ENCODE measurements at places on chromosomes 2 and 18. TPM values are rescaled to one million over a fixed set of nuclear protein-coding genes. Genes with fewer than 3 reads are reported as not detected.
A peak's percentile ranks its signal among the peaks of the same experiment; 100 is the strongest.

DNA sequence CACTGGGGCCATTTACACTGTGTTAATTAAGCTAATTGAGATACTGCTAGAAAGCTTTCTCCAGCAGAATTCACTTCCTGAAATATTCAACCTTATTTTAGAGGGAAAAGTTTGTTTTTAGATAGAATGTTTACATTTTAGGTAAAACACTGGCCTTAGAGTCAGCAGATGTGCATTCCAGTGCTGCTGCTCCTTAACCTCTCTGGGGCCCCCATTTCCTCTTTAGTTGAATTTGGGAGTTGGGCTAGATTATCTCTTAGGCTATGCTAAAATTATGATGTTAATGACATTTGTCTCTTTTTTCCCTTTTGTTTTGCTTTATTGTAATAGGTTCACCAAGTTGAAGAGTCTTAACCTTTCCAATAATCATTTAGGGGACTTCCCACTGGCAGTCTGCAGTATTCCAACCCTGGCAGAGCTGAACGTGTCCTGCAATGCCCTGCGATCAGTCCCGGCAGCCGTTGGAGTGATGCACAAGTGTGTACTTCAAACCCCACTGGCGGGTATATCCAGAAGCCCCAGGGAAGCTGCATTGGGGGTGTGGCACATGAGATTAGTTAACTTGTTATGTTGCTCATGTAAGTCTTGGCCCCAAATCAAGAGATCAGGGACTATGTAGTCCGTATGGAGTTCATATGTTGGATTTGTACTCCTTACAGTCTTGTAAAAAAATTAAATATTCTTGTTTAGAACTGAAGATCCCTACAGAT lies 179.5 kb downstream of the PHLPP1 start:
- no peak overlapping the region for H3K27ac ChIP-seq
- DNase-seq = no peak
- no peaks in the 10 kb centered on the region for H3K27me3 ChIP-seq
- H3K4me3 ChIP-seq = no peak overlapping the region
- H3K36me3 ChIP-seq = no peaks in the 10 kb centered on the region

GRCh38 chr2:240603846-240604245 lies 17.3 kb downstream of the CAPN10 start:
- DNase-seq = no peak
- no peaks in the 10 kb centered on the region for H3K27me3 ChIP-seq
- no peak overlapping the region for H3K4me3 ChIP-seq

GRCh38 chr18:65725251-65726050 lies 25.4 kb upstream of the CDH7 start:
- H3K27me3 ChIP-seq = no peaks in the 10 kb centered on the region
- H3K27ac ChIP-seq = no peak overlapping the region
- H3K4me3 ChIP-seq = no peak overlapping the region

Gene KHK
- polyA plus RNA-seq = 2.4 TPM

Gene COL6A3
- not detected for polyA plus RNA-seq

- no peaks in the 10 kb centered on the region for H3K4me1 ChIP-seq
- H3K4me3 ChIP-seq = no peak overlapping the region
- H3K36me3 ChIP-seq = no peaks in the 10 kb centered on the region
- no peak overlapping the region for H3K27ac ChIP-seq
- no peak for DNase-seq
- H3K27me3 ChIP-seq = no peaks in the 10 kb centered on the region
Measured at GRCh38 chr2:200042102-200042735, 86.8 kb downstream of the MAIP1 start.

GRCh38 chr2:219218732-219219701 lies at the start of gene ABCB6:
Gene ABCB6 (minus strand): TSS chr2:219218958. CDS start chr2:219218673, 285 bp downstream.
- H3K27me3 ChIP-seq = no peaks in the 10 kb centered on the region
- peaks cover 14% of the 10 kb centered on the region for H3K4me1 ChIP-seq
- peaks cover 3% of the 10 kb centered on the region for H3K36me3 ChIP-seq

DNA sequence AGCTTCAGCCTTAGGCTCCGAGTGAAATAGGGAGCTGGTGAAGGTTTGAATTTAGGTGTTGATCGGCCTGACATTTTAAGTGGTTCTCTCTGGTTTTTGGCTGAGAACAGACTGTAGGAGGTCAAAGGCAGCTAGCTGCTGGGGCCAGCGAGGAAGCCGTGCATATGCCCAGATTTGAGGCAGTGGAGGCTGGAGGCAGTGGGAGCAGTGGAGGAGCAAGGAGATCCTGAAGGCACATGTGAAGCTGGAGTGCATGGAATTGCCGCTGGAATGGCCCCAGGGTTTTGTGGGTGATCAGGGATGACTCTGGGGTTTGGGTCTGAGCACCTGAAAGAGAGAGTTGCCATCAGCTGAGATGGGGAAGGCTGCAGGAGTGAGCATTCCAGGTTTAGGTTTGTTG lies 25.1 kb downstream of the STEAP3 start:
- H3K36me3 ChIP-seq = no peaks in the 10 kb centered on the region
- no peak for DNase-seq
- H3K4me1 ChIP-seq = peaks cover 18% of the 10 kb centered on the region
- H3K27me3 ChIP-seq = no peaks in the 10 kb centered on the region

Gene NT5DC4
- polyA plus RNA-seq = not detected

DNA sequence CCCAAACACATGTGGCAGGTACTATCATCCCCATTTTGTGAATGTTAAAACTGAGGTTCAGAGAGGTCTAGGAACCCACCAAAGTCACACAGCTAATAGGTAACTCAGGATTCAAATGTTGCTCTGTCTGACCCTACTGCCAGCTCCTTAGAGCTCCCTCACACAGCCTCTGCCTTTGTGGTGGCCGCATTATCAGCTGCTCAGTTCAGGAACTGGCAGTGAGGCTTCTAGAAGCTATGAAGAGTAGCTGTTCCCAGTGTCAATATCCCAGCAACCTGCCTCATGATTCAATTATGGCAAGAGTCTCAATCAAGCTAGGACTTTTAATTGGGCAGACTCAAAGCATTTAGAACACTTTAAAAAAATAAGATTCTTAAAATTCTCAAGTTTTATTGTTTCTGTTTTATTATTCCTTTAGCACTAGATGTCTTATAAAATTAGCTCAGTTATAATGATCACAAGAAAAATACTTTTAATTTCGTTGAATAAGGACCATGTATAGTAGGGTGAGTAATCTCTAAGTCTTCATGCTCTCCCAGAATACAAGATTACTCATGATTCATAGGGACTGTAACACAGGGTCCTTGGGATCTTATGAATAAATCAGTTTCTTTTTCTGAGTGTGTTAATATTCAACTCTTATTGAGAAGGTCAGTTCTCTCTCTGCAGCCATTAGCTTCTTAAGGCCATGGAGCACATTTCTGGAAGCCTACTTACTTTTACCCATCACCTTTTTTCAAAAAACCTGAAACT lies 342.7 kb downstream of the RND3 start:
- peak overlapping the region; percentile 99 for H3K27ac ChIP-seq
- peaks cover 48% of the 10 kb centered on the region for H3K4me1 ChIP-seq
- no peak overlapping the region for H3K4me3 ChIP-seq
- DNase-seq = no peak

DNA sequence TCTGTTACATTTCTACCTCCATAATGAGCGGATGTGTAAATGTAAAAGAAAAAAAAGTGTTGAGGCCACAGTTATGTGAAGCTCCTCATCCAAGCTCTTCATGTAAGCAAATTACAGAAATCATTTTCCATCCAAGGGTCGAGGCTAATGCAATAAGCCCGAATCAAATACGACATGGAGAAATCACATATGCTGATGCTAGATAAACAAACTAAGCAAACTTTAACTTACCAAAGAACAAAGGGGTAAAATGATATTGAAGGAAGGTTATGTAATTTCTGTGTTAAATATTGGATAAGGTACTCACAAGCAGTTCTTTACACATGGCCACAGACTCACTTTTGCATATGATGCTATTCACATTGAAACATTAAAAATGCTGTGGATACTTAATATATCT lies 310.2 kb upstream of the ID2 start:
- no peaks in the 10 kb centered on the region for H3K27me3 ChIP-seq
- no peaks in the 10 kb centered on the region for H3K36me3 ChIP-seq
- H3K27ac ChIP-seq = no peak overlapping the region
- no peak for DNase-seq
- no peaks in the 10 kb centered on the region for H3K4me1 ChIP-seq

Gene SERPINB13
- not detected for polyA plus RNA-seq

DNA sequence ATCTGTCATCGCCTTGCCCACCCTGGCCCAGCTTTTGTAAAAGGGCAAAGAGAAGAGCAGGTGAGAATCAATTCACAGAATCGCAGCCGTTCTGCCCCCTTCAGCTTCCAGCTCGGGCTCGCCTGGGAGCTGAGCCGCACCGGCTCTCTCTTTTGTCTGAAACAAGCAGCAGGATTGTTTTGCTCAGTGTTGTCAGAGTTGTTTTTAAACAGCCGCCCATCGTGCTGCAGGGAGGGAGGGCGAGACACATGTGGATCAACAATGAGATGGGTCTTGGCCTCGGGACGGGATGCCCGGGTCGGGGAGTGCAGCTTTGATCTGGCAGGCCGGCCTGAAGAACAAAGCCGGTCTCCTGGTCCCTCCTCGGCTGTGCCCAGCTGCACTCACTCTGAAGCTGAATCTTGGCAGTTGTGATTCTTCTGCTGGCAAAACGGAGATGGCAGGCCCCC lies 39.7 kb upstream of the HDAC4 start:
- DNase-seq = peak; percentile 4
- no peak overlapping the region for H3K4me3 ChIP-seq
- no peaks in the 10 kb centered on the region for H3K4me1 ChIP-seq
- no peak overlapping the region for H3K27ac ChIP-seq
- H3K36me3 ChIP-seq = no peaks in the 10 kb centered on the region

DNA sequence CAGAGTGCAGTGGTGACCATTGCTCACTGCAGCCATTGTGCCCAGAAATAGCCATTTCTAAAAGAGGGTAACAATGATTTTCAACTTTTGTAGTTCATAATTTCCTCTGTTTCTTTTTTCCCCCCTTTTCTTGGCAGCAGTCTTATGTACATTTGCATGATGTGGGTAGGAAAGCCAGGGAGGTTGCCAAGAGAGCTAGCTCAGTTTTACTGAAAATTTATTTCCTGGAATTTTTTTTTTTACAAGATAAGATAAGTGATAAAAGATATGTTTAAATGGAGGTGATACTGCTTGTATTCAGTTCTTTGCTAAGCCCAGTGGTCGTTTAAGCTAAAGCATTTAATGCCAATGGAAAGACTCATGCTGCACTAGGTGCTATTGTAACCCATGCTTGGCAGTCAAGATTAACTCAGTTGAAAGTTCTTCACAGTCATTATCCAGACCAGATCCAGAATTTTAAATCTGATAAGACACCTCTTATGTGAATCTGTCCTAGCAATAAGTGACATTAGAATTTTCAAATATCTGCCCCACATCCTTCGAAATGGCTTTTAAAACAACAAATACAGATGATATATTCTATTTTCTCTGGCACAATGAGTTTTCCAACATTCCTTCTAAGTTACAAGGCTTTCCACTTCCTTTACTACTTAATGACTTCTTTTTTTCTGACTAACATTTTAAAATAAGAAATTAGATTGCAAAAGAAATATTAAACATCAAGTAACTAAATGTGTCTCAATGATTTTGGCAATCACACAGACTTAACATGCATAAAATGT lies 4.4 kb upstream of the ATP8B1 start:
- H3K4me1 ChIP-seq = peaks cover 43% of the 10 kb centered on the region
- no peaks in the 10 kb centered on the region for H3K27me3 ChIP-seq
- H3K27ac ChIP-seq = peak overlapping the region; percentile 93
- peak; percentile 88 for DNase-seq
- no peaks in the 10 kb centered on the region for H3K36me3 ChIP-seq

- no peaks in the 10 kb centered on the region for H3K4me1 ChIP-seq
- H3K36me3 ChIP-seq = no peaks in the 10 kb centered on the region
- no peaks in the 10 kb centered on the region for H3K27me3 ChIP-seq
- DNase-seq = no peak
- no peak overlapping the region for H3K4me3 ChIP-seq
Measured at GRCh38 chr2:83595926-83596325, 863.2 kb downstream of the SUCLG1 start.

DNA sequence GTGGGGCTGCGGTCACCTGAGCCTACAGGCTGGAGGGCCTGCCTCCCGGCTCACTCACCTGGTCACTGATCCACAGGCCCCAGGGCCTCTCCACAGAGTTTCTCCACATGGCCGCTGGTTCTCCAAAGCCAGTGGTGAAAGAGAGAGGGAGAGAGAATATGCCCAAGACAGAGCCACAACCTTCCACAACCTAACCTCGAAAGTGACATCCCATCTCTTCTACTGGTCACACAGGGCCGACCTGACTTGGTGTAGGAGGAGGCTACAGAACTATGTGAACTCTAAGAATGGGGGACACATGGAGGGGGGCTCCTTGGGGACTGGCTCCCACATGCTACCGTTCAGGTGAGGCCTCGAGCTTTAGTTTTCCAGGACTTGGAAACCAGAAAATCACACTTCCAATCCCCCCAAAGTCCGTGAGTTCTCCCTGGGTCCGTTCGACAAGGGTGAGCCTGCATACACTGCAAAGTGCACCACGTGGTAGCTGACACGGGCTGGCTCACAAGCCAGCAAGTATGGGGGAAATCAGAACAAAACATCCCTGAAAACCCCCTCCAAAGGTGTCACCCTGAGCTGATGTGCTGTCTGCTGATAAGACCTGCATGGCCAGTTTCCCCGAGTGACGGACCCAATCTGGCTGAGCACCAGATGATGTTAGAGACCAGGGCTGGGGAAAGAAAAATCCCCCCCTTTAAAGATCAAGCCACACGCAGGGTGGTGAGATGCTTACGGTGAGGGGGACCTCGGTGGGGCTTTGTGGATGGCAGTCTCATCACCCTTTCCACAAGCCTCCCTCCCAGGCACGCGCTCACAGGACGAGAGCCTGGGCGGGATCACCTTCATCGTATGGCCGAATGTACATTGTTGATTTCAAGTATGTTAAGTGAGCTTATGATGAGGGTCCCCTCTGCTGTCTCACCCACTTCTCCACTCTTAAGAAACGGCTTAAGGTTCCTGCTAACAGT lies 54.2 kb upstream of the SEMA4C start:
- no peak overlapping the region for H3K4me3 ChIP-seq
- no peak overlapping the region for H3K27ac ChIP-seq
- DNase-seq = no peak
- H3K27me3 ChIP-seq = peaks cover 9% of the 10 kb centered on the region

DNA sequence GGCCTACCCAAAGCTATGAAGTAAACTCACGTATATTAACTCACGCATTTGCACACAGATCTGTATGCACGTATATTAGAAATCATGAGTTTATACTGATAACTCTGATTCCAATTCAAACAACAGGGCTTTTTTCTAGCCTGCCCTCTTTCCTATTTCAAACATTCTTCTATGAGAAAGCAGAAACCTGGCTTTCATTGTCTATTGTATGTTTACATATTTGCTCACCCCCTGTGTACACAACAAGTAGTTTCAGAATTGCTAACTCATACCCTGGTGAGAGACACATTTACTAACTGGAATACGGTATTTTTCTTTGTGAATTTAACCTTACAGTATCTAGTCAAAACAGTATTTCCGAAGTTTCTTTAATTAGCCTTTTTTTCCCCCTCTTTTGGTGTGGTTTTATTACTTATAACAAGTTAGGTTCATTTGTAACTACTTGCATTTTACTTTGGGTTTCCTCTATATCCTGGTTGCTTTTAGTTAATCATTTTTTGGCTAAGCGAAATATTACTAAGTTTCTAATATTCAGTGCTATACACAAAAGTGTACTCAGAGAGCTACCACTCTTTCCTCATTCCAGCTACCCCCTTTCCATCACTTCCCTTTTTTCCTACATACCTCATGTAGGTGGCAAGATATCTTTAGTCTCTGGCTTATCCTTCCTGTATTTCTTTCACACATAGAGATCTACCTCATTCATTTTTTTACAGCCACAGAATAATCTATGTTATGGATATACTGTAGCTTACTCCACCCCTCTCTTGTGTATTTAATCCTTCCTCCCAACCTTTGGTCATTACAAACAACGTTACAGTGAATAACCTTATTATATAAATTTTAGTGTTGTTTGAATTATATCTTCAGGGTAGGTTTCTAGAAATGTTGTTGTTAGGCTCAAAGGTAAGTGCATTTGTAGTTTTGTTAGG lies 112.7 kb upstream of the BCL2L11 start:
- no peak overlapping the region for H3K27ac ChIP-seq
- no peak overlapping the region for H3K4me3 ChIP-seq
- no peaks in the 10 kb centered on the region for H3K4me1 ChIP-seq
- H3K36me3 ChIP-seq = no peaks in the 10 kb centered on the region

Gene TEKT4
- not detected for polyA plus RNA-seq
